B cell (primary cell): ENCODE measurements at places on chromosomes 3 and 15.

DNA sequence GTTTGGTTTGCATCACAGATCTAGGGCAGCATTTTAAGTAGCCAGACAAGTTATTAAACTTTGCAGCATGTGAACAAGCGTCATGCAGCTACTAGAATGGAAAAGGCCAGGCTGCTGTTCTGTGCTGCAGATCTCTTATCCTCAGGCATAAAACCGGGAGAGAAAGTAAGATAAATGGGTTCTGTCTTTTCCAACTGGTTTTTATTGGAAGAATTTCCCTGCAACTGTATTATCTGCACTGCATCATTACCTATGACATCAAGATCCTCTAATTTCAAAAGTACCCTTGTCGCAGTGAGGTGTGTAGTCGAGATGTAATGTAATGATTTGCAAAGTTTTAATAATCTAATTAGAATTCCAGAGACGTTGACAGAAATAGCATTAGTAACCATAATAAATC lies 240.3 kb downstream of the FEZF2 start:
- no peak for DNase-seq

DNA sequence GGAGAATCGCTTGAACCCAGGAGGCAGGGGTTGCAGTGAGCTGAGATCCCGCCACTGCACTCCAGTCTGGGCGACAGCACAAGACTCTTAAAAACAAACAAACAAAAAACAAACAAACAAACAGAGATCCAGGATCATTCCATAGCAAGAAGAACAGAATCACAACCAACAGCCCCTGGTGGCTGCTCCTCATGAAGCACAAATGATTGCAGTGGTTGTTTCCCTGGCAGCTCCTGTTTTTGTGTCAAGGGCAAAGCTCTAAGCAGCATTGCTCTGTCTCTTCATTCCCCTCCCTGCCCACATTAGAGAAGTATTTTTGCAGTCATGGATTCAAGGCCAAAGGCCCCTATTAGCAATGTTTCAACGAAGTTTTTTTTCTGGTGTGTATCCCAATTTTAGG lies 25.8 kb upstream of the BLM start:
- no peak for DNase-seq

DNA sequence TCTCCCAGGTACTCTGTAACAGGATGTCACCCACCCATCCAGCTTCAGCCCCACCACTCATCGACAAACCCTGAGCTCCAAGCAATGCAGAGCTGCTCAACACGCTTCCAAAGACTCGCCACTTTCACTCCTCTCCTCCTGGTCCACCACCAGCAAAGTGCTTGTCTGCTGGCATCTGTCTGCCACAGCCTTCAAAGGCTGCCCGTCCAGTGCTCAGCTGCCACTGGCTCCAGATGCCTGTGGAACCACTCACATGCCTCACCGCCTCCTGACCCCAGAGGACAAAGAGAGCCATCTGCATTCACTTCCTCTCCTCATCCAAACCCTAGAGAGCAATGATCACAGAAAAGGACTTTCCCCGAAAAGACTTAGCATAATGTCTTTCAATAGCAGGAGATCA lies 109.5 kb upstream of the OCA2 start:
- DNase-seq, result no peak

DNA sequence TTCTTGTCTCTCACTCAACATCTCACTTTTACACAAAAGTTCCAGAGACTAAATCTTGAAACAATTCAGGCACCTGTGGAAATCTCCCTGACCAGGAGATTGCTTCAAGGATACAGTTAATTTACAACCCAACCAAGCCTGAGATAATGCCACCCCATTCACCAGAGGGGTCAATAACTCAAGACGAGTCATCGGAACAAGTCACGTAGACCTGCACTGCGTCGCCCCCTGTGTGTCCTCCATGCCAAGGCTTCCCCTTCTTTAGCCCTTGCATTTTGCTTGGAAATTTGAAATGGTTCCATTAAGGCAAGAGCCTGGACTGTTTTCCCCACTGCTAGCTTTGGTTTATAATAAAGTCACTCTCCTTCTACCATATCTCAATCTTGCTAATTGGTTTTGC lies 129.0 kb upstream of the NEO1 start:
- no peak for DNase-seq

DNA sequence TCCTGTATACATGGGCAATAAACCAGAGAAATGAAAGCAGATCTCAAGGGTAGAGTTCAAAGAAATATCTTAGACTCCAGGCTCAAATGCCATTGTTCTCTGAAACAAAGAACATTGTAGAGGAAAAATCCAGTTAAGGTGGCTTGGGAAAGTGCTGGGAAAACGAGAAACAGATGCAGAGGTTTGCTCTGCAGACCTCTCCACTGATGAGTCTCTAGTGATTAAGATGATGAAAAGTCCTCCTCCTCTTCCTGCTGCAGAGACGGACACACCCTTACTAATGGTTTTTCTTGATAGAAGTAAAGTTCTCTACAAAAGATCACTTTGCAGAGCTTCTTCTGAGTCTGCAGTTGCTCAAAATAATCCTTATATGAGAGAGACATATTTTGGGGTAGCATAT lies 264.7 kb downstream of the GABRG3 start:
- no peak for DNase-seq

GRCh38 chr15:70486451-70487386 lies 276.6 kb downstream of the UACA start:
- DNase-seq, result peak; percentile 69

DNA sequence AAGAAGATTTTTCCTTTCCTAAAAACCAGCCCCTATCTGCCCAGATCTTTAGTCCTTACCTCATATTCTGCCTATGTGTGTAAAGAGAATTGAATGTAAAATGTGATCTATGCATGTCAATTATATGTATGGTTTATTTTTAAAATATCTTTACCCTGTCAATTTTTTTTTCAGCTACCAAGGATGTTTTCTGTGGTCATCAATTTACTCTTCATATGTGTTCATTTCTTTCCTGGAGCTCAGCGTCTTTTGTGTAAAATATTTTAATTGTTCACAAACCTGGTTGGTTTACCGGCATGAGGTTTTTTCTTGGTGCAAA lies 1.7 kb upstream of the NR2F2 start:
- no peak for DNase-seq

DNA sequence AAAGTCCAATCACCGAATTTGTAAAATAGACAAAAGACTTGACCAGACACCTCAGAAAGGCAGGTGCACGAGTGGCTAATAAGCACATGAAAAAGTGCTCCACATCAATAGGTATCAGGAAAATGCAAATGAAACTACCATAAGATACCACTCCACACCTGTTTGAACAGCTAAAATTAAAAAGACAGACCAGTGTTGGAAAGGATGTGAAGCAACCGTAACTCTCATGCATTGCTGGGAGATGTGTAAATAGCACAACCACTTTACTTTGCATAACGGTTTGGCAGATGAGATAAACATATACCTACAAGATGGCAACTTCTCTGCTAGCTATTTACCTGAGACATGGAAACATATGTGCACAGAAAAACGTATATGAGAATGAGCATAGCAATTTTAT lies 56.9 kb downstream of the CADPS start:
- no peak for DNase-seq

DNA sequence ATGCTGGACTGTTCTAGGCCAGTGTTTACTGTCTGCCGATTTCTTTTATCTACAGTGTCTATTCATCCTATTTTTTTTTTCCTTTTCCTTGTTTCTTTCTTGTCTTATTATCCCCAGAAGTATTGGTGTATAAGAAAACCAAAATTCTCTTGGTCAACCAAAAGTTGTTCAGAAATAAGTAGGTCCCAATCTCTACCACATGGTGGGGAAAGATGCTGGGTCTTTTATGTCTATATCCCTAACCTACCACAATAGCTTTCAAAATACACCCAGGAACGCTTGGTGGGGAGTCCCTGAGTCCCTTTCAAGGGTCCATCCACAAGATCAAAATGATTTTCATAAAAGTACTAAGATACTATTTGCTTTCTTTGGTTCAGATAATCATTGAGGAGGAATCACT lies 225.6 kb downstream of the CLSTN2 start:
- DNase-seq, result no peak

GRCh38 chr3:128683957-128684356 lies 33.3 kb upstream of the RPN1 start:
- no peak for DNase-seq

- DNase-seq, result no peak
These were observed 37.6 kb downstream of the SPTSSB start for GRCh38 chr3:161333696-161334095.

GRCh38 chr15:33616475-33616874 lies 305.7 kb downstream of the RYR3 start:
- DNase-seq, result no peak

DNA sequence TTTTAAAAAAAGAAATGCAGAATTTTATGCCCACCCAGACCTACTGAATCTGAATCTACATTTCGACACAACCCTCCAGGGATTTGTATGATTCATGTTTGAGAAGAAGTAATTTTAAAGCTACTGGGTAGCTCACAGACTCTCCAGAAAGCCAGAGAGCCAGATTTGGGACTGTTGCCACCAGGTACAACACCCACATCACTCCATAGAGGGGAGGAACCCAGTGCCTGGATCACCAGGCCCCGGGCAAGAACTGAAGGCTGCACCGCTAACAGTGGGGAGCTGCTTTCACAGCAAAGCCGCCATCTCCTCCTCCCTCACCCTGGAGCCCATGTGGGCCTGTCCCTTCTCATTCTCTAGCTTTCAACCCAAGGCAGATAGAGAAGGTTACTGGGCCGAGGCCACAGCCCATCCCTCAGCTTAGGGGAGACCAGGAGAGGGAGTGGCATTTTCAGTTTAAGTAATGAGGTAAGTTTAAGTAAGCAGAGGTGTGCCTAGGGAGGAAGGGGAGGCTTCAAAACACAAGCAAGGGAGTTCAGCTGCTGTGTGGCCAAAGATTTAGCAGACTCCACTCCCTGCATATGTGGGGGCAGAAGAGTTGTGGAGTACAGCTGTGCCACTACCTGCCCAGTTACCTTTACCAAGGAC lies 109.8 kb downstream of the IL12A start:
- DNase-seq, result no peak

DNA sequence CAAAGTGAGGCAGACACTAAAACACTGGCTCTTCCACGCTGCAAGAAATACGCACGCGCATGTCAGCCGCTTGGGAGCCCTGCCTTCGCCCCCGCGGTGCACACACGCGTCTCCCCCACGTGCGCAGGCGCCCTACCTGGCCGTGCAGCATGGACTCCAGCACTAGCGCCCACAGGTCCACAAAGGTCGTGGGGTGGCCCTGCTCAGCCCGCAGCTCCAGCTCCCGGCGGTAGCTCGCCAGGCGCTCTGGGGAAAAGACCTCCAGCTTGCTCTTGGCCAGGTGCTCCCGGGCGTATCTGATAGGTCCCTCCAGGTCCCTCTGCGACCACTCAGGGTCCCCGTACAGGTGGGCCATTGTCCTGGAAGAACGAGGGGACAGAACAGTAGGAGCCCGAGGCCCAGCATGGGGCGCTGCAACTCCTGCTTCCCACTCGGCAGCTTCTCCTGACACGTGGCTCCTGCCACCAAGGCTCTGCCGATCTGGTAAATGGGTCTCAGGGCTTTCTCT lies 14.9 kb downstream of the PLA2G4D start:
- no peak for DNase-seq

- no peak for DNase-seq
These were observed at the start of gene SNTN for GRCh38 chr3:63652066-63652725. Gene SNTN (plus strand): TSS chr3:63652675. CDS start chr3:63652688, 13 bp downstream.

DNA sequence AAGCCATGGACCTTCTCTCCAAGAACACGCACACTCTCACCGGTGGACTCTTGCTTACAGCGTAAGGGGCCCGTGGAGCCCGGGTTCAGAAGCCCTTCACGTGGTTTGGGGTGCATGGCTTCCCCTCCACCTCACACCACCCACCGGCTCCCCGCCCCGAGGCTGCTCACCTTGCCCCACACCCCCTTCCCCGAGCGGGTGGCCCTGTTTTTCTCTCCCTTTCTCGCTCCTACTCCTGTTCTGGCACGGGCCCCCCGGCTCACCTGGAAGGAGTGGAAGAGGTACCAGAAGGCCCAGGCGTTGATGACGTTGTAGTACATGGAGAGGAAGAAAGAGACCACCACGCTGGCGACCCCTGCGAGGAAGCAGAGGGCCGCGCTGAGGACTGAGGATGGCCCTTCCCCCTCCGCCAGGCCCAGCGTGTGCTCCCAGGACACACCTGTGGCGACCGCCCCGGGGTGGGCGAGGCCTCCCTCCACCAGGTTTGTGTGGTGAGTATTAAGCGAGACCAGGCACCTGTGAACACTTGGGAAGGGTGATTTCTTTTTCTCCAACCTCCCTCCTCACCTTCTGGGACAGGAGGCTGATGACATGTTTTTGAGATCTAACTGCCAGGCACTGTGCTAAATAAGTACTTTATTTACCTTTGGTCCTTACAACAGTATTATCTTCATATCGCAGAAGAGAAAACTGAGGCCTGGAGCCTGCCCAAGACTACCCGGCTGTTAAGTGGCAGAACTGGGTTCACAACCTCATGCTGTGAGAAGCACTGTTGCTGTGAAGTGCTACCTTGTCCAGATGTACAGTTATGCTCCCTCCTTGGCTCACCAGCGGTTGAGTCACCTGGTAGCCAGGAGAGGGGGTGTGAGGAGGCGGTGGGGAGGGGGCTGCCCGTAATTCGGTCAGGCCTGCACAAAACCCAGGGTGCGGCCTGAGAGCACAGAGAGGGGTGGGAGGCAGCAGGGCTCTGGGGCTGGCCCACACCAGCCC lies 16.3 kb downstream of the SLC6A20 start:
- DNase-seq, result no peak

GRCh38 chr15:91821458-91821857 lies 32.0 kb upstream of the SLCO3A1 start:
- no peak for DNase-seq

DNA sequence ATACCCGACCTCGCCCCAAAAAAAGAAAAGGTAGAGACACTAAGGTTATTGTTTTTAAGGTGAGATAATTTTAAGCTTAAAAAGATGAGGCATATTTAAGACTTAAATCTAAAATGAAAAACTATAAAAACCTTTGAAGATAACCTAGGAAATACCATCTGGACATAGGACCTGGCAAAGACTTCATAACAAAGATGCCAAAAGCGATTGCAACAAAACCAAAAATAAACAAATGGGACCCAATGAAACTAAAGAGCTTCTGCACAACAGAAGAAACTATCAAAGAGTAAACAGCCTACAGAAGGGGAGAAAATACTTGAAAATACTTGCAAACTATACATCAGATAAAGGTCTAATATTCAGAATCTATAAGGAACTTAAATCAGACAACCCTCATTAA lies 80.9 kb downstream of the TMCC1 start:
- no peak for DNase-seq

- no peak for DNase-seq
These were observed 85.4 kb downstream of the HES1 start for GRCh38 chr3:194221336-194221735.
